Aorta (tissue), 5 donors: ENCODE measurements at places on chromosomes 11 and 22.

- no peak for DNase-seq
Measured at GRCh38 chr11:13073119-13073981, 64.2 kb downstream of the RASSF10 start.

DNA sequence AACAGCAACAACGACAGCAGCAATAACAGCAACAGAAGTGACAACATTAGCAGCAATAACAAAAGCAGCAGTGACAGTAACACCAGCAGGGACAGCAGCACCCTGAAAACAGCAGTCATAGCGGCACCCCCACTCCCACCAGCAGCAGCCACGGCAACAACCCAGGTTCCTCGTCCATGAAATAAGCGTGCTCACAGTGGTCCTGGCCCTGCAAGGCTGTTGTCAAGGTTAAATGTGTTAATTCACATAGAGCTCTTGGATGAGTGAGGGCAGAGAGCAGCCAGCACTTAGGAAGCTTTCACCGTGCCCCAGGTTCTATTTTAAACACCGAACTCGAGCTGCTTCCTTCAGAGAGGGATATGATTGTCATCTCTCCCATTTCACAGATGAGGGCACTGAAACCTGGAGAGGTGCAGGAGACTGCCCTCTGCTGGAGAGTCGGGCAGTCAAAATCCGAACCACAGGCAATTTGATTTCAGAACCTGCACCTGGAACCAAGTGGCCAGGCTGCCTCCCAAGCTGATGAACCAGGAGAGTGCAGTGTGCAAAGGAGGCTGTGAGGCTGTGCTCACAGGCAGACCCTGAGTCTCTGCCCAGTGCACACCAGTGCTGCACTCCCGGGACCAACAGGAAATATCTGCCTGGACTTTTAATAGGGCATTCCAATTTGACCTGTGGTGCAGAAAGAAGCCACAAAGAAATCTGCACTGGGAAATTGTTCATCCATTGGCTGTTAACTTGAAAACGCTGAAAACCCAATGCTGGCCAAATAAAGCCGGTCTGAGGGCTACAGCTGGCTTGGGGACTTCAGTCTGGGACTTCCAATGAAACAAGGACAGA lies 22.9 kb upstream of the FGF3 start:
- peak; percentile 41 for DNase-seq

DNA sequence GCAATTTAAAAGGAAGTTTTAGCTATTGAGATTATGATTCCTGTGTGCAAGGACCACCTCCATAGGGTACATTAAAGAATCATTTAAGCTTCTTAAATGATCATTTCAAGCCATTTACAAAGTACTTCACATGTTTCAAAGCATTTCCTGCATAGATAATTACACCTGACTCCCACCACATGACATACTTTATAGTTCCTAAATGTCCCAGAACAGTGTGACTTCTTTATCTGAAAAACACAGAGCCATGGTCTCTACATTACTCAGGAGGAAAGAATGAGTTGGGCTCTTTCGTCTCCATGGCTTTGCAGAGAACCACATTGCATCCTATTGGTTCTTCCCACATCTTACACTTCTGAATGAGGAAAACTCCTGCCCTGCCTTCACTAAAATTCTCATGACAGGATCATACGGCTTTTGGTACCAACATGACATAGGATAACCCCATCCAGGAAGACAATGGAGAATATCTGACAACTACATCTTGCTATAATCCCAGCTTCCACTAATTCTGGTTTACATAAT lies 88.6 kb downstream of the ETS1 start:
- no peak for DNase-seq

GRCh38 chr22:26573026-26573662 lies 16.8 kb downstream of the TPST2 start:
- no peak for DNase-seq

GRCh38 chr11:80621871-80622270 lies 1181.0 kb upstream of the TENM4 start:
- DNase-seq, result no peak

GRCh38 chr11:11078344-11079086 lies 220.7 kb upstream of the ZBED5 start:
- DNase-seq, result no peak

GRCh38 chr22:34842630-34843029 lies 223.3 kb upstream of the ISX start:
- no peak for DNase-seq

GRCh38 chr11:19209617-19210370 lies 8.0 kb upstream of the CSRP3 start:
- no peak for DNase-seq

- no peak for DNase-seq
Measured at GRCh38 chr11:74312326-74312725, 886 bp upstream of the P4HA3 start.

GRCh38 chr22:19687561-19688300 lies 26.6 kb upstream of the SEPTIN5 start:
- no peak for DNase-seq

GRCh38 chr11:75823946-75824345 lies 8.9 kb downstream of the UVRAG start:
- DNase-seq, result no peak

DNA sequence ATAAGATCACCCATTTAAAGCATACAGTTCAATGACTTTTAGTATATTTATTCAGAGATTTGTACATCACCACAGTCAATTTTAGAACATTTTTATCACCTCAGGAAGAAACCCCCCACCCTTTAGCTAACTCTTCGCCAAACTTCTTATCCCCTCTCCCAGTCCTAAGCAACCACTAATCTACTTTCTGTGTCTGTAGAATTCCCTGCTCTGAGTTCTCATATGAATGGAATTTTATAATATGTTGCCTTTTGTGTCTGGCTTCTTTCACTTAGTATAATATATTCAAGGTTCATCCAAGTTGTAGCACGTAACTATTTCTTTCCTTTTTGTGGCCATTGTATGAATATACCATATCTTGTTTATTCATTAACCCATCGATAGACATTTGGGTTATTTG lies 3.6 kb downstream of the ANKRD13D start:
- DNase-seq, result no peak

DNA sequence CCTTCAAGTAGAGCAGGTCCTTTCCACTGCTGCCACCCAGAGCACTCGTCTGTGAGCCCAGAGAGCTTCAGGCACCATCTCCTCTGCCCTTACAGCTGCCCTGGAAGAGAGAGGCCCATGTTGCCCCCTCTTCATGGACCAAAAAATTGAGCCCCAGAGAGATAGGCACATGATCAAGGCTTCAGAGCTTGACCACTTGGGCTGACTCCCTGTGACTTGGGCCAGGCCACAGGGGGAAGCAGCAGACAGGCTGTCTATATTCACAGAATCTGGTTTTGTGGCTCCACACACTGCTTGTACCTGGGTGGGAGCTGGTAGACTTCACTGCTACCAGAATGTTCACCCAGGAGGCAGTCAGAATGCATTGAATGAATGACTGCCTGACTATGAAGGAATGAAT lies 58.2 kb downstream of the SMIM38 start:
- no peak for DNase-seq

- DNase-seq, result no peak
Measured at GRCh38 chr11:111447112-111447471, 65.1 kb downstream of the BTG4 start.

GRCh38 chr11:88066090-88066489 lies 109.2 kb downstream of the RAB38 start:
- DNase-seq, result no peak

- DNase-seq, result no peak
Measured at GRCh38 chr11:119854521-119854920, 125.5 kb upstream of the NECTIN1 start.

GRCh38 chr11:130518164-130518680 lies 69.8 kb downstream of the ADAMTS15 start:
- DNase-seq, result no peak

GRCh38 chr11:10505278-10506007 lies 35.5 kb downstream of the RNF141 start:
- DNase-seq, result no peak

- DNase-seq, result no peak
Measured at GRCh38 chr11:126538071-126538470, 182.6 kb downstream of the ST3GAL4 start.
